Smooth muscle cell of bladder (primary cell): ENCODE measurements at places on chromosomes 2 and 18. TPM values are rescaled to one million over a fixed set of nuclear protein-coding genes. Genes with fewer than 3 reads are reported as not detected.

MC5R gene
- total RNA-seq = not detected in 2 replicates

ACVR1 gene
- total RNA-seq = 21.2 and 23.4 TPM in 2 replicates

SH3BP4 gene
- 25.4 and 28.0 TPM in 2 replicates for total RNA-seq

HNMT gene
- total RNA-seq = 84.5 and 172 TPM in 2 replicates

MIB1 gene
- total RNA-seq = 42.8 and 55.6 TPM in 2 replicates

MBP gene
- total RNA-seq = 13.2 and 43.8 TPM in 2 replicates

NFATC1 gene
- total RNA-seq = 3.4 and 4.3 TPM in 2 replicates

COL4A4 gene
- total RNA-seq = 0.14 and 0.65 TPM in 2 replicates

ANKRD30BL gene
- not detected in 2 replicates for total RNA-seq

ABCB11 gene
- total RNA-seq = not detected in 2 replicates

VAMP8 gene
- 1.8 and 3.0 TPM in 2 replicates for total RNA-seq

AGAP1 gene
- 6.5 and 10.8 TPM in 2 replicates for total RNA-seq

NOSTRIN gene
- total RNA-seq = 0.09 and 0.14 TPM in 2 replicates

ITGA6 gene
- total RNA-seq = 5.3 and 5.7 TPM in 2 replicates

PRR30 gene
- not detected in 2 replicates for total RNA-seq

CRYBA2 gene
- not detected in 2 replicates for total RNA-seq

MAP3K19 gene
- total RNA-seq = not detected in 2 replicates

ASXL2 gene
- total RNA-seq = 4.3 and 4.6 TPM in 2 replicates

CAPN14 gene
- total RNA-seq = under 0.01 and 0.09 TPM in 2 replicates

ANKRD36 gene
- total RNA-seq = 18.8 and 19.5 TPM in 2 replicates

ANKRD62 gene
- total RNA-seq = not detected in 2 replicates
